ENCODE measurements at places on chromosomes 4 and X.

DNA sequence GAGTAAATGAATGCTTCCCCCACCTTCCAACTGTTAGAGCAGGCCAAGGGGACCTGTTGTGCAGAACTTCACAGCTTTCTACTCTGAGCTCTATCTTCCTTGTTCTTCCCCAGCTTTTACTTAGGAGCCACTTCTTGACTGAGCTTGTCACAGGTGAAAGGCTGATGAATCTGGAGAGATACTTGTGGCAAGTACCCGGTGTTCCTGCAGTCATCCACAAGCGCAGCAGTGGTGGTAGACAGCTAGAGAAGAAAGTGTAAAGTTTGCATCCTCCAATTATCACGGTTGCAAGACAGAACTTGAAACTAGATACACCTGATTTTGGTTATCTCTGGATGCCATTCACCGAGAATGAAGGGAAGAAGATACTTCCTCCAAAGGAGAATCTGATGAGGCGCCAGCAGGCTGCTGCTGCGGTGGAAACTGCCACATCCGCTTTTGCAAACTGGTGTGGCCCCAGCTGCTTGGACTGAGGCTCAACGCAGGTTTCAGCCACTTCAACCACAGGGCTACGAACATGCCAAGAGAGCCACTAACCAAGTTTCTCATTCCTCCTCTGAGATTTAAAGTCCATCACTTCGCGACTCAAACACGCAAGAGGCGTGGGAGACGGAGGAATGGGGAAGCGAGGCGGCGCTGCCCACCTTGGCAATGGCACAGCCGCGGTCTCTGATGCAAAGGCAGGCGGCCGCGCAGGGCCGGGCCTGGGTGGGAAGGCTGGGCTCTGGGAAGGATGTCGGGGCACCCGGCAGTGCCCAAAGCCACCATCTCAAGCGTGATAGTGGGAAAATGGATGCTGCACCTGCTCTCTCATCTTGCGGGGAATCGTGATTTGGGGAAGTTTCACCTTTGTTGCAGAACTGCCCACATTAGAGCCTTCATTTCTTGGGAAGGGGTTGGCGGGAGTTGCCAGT, 1.3 kb upstream of the FHIP1A start:
- no peak for DNase-seq

- DNase-seq: peak; percentile 50
Observed at GRCh38 chr4:27084685-27085361, 224.2 kb downstream of the STIM2 start.

DNA sequence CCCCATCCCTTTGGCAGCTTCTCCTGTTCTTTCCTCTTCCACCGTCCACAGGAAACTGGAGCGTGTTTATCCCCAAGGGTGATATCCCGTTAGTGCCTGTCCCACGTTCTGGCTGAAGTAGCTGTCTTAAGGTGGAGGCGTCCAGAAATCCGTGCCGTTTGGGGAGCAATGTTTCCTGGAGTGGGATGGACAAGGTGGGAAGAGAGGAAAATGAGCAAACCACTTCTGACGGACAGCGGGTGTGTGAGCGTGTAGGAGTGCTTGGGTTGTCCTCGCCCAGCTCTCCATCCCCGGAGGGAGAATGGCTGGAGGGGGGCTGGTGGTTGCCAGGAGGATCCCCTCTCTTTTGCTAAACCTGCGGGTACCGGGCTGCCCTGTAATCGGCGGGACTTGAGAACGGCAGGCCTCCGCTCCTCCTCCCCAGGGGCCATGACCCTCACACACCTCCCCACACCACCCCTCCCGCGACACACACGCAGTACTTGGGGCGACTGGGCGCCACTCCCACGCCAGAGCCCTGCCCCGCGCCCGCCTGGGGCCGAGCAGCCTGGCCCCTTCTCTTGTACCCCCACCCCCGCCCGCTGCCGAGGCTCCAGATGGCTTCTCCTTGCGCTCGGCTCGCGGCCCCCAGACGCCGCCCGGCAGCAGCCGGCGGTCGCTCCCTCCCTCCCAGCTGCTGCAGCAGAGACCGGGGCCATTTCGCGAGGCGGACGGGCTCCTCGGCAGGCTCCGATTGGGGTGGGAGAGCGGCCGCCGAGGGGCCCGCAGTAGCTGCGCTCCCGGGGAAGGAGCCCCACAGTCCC, 13.9 kb upstream of the PRDM8 start:
- no peak for DNase-seq

- DNase-seq: no peak
Observed at GRCh38 chr4:175412746-175413145, 399.3 kb downstream of the GPM6A start.

DNA sequence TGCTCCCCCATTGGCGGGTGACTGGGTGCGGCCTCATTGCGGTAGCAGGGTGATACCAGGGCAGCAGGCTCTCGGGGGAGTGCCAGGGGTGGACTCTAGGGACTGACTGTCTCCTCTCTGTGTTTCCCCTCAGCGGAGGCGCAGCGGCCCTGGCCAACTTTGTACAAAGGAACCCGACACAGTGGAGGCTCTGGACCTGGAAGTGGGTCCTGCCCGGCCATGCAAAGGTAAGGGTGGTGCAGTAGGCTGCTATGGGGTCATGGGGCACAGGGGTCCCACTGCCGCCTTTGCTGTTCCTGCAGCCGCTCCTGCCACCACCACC, 16.3 kb downstream of the SULT1B1 start:
- DNase-seq: no peak

GRCh38 chrX:153511784-153512500, 5.5 kb upstream of the ATP2B3 start:
- DNase-seq: no peak

DNA sequence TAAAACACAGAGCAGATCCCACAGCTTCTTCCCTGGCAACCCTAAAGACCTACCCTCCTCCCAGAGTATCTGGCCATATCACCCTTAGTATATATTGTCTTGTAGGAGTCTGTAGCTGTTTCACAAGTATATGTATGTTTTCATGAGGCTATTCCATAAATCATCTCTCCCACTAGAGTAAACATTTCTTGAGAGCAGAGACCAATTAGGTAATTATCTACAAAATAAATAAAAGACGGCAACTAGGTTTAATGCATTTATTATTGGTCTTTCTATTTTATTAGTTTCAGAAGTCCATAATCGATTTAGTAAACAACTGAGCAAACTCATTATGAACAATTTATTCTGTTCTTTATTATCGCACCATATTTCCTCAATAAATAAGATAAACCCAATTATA, 7.0 kb downstream of the ACOT9 start:
- no peak for DNase-seq

GRCh38 chr4:4831825-4832224, 27.6 kb upstream of the MSX1 start:
- DNase-seq: no peak

DNA sequence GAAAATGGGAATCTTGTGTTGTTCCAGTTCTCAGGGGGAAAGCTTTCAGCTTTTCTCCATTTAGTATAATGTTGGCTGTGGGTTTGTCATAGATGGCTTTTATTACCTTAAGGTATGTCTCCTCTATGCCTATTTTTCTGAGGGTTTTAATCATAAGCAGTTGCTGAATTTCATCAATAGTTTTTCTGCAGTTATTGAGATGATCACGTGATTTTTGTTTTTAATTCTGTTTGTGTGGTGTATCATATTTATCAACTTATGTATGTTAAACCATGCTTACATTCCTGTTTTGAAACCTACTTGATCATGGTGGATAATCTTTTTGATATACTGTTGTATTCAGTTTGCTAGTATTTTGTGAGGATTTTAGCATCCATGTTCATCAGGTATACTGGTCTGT, 66.8 kb upstream of the CENPE start:
- no peak for DNase-seq

- DNase-seq: no peak
Observed at GRCh38 chr4:149077181-149077580, 635.0 kb upstream of the NR3C2 start.

GRCh38 chr4:182231496-182231895, 11.7 kb upstream of the TENM3 start:
- DNase-seq: no peak
